ENCODE measurements at places on chromosomes 5 and 9. TPM values are rescaled to one million over a fixed set of nuclear protein-coding genes. Genes with fewer than 3 reads are reported as not detected.

GRCh38 chr5:32687499-32687831, 23.7 kb upstream of the NPR3 start:
- peak; percentile 28 for DNase-seq

- DNase-seq: no peak
Measured at GRCh38 chr9:88049677-88050307, 75.5 kb upstream of the CDK20 start.

DNA sequence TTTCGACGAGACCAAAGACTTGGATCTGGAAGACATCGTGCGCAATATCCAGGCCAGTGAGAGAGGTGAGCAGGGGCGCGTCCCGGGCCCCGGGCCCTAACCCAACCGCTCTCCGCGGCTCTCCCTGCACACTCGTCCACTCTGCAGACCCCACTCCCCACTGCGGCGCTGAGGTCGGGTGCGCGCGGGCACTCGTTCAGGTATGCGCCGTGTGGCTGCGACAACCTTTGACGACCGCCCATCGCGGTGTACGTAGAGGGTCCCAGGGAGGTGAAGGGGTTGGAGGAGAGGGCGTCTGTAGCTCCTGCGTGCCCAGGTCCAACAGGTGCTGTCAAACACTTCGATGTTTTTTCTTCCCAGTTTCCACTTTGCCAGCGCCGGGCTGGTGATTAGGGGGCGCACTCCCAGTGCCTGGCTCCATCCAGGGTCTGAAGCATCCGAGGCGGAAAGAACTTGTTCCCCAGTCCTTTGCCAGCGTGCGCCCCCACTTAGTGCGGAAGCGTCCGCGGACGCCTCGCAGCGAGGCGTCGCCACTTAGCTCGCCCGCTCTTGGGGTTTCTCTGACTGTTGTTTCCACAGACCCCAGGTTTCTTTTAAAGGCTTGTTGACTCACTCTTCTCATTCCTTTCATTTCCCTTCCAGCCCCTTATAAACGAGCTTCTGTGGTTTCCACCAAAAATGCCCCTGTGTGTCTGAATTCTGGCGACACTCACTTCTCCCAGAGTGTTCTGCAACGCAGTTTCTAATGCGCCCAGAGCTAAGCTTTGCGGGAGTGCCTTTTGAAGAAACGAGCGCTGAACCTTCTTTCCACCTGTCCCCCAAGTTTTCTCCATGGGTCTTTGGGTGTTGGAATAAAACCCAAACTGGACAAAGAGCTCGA, 1.6 kb downstream of the NPR3 start:
- no peak for DNase-seq

GRCh38 chr5:147686421-147686820, 96.1 kb downstream of the JAKMIP2 start:
- no peak for DNase-seq

DNA sequence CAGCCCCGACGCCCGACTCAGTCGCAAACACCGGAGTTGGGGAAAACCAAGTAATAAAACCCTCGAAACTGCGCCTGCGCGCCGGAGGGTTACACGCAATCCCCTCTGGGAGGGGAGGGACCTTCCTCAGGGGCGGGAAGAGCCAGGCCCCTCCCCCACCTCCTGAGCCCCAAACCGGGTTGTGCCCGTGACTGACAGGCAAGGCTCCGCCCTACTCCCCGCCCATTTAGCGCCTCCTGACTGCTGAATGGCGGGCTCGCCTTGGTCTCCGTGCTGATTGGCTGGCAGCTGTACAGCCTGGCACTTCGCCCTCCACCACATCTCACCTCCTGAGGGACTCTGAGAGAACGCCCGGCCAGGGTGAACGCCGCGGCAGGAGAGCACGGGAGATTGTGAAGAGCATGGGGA, at the start of gene PRDM9:
Gene PRDM9 (plus strand): TSS at position 332 of the 408 bp plus-strand sequence. CDS start 1,425 bp downstream, outside the sequence.
- DNase-seq: peak; percentile 44

The SARDH gene
- polyA plus RNA-seq: 12.9 TPM

The ACSL6 gene
- 1.8 TPM for polyA plus RNA-seq

The GDA gene
- 0.34 TPM for polyA plus RNA-seq

The SEPTIN8 gene
- 84.1 TPM for polyA plus RNA-seq

The NANS gene
- 38.2 TPM for polyA plus RNA-seq
